ENCODE measurements at places on chromosomes 3 and 15.

- no peak for DNase-seq
Measured at GRCh38 chr3:27930052-27930602, 208.0 kb upstream of the EOMES start.

DNA sequence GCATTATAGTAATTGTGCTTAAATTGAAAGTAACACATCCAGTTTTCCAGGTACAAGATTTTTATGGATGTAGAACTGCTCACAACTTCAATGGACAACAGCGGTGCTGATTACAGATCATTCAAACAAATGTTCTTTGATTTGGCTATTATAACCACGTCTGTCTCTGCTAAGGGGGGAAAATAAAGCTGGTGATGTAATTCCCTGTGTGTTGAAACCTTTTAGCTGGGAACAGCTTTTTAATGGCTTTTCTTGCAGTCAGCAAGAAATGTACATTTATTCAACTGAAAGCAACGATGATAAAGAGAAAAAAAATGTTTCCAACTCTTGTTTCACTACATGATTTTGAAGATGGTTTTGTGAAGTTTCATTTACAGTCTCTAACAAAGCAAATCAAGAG is 431.9 kb upstream of the AGTR1 start:
- DNase-seq, result no peak

DNA sequence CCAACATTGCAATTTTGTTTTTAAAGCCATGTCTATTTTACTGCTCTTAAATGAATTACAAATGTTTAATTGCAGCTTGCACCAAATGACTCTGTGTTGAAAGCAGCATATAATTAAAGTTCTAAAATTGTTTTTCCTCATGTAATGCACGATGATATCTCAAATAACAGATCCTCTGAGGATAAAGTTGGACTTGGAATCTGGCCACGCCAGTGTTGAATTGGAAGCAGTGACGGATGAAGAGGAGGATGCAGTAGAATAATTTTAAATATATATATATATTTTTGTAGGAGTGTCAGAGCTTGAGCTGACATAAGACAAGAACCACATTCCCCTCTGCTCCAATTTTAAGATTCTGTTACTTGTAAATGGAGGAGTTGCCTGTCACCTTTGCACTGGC is 406.6 kb upstream of the DPPA4 start:
- no peak for DNase-seq

GRCh38 chr3:44055951-44056350 is 185.7 kb upstream of the TOPAZ1 start:
- no peak for DNase-seq

DNA sequence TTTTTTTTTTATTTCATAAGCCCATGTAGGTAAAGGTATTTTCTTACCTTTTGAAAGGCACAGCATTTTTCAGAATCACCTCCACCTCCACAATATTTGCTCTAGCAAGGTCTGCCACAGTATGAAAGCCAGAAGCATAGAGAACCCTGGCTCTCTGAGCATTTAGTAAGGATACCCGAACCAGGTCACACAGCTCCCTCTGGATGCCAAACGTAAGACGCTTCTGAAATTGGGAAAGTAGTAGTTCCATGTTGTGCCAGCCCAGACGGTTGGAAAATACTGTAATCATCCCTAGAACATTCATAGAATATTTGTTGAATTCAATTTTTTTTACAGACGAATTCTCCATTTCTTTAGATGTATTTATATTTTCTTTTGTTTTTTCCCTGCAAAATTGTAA is 52.4 kb downstream of the POLQ start:
- DNase-seq, result no peak

DNA sequence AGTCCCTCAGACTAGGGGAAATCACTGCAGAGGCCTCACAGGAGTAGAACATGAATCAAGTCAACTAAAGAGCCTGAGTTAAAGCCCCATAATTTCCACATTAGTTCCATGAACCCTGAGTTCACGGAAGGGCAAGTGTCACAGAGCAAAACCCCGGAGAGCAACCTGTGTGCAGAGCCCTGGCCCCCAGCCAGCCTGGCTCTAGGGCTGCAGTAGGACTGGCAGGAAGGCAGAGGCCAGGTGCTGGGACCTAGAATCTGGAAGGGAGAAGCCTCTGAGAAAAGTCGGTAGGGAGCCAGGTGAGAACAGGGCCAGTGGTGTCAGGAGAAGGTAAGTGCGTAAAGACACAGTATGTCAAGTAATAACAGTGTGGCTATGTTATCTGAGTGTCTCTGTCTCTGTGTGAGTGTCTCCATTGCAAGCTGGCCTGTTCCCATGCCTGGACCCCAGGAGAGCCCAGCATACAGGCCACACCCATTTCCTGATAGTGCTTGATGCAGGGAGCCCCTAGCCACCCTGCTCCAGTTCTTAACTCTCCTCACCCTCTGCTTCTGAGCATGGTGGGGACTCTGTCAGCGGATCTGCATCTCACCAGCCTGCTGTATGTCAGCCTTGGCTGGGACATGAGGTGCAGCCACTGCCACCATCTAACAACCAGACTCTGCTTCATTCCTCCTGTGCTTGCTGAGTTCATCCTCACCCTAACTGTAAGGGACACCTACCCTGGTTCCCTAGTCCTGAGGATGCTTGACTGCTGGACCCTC is 11.3 kb upstream of the MANF start:
- no peak for DNase-seq

DNA sequence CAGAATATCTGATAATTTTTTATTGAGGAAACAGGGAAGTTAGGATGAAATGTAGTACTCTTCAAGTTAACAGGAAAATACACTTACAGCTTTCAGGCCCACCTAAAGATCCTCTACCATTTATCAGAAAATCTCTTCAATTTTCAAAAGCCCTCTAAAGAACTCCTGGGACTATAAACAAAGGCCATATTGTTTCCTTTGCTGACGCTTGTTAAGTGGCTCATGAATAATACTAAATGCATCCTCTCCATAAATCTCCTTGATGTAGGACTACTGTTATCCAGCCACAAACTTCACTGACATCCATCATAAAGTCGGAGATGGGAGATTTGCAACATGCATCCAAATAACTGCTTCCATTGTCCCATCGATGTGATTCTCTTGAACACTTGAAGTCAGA is 326.5 kb downstream of the ZIC1 start:
- no peak for DNase-seq

DNA sequence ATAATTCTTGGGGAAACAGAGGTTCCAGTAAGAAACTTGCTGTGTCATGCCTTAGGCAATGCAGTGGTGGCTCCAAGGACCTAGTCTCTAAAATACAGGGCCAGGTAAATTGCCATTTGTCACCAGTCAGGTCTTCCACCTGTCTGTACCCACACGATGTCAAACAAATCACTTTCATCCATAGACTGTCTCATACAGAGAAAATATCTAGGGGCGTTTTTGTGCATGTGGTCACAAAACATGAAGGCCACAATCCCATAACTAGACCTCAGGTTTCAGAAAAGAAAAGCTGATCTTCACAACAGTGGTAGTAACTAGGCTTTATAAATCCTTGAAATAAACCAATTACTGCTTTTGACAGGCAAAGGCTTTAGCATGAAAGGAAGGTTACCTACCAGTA is 92.3 kb downstream of the SLC9A9 start:
- DNase-seq, result no peak

DNA sequence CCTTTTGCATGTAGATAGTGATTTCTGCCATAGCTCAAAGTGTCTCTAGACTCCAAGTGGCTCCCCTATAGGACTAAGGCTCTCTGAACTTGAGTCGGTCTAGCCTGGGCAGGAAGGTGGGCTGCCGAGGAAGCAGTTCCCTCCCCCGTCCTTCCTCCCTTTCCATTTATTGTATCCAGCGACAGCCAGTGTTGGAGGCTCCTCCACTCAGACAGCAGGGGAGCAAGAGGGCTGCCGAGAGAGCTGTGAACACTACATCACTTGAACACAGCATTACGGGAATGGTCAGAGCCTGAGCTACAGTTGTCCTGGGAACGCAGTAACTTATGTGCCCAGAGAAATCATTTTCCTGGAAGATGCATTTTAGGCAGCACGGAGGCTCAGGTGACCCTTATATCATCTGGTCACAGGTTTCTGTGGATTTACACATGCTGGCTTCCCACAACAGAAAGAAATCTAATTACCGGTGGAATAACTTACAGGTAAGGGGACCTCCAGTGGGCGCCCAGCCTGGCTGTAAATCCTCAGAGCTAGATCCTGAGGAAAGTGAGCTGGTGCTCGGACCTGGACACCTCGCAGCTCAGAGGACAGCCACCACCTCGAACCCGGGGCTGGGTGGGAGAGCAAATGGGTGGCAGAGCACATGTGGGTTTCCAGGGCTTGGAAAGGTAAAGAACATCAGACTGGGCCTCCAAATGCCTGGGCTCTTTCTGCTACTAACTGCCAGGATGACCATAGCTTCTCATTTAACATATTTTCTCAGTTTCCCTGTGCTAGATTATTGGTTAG is 197.1 kb downstream of the UACA start:
- no peak for DNase-seq

DNA sequence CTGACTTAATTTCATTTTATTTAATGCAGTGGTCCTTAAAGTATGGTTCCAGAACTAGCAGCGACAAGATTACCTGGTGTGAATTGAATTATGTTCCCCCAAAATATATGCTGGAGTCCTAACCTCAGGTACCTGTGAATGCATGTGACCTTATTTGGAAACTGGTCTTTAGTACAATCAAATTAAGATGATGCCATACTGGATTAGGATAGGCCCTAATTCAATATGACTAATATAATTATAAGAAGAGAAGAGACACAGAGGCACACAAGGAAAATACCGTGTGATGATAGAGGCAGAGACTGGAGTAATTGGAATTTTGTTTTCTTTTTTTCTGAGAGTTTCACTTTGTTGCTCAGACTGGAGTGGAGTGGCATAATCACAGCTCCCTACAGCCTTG is 12.6 kb upstream of the SPATA16 start:
- no peak for DNase-seq

- DNase-seq, result no peak
Measured at GRCh38 chr15:70492240-70493177, 270.8 kb downstream of the UACA start.

- no peak for DNase-seq
Measured at GRCh38 chr15:69757186-69757585, 304.6 kb downstream of the RPLP1 start.

- no peak for DNase-seq
Measured at GRCh38 chr15:57118013-57118799, 199.8 kb downstream of the TCF12 start.

- DNase-seq, result no peak
Measured at GRCh38 chr3:5503136-5503535, 315.6 kb downstream of the EDEM1 start.

DNA sequence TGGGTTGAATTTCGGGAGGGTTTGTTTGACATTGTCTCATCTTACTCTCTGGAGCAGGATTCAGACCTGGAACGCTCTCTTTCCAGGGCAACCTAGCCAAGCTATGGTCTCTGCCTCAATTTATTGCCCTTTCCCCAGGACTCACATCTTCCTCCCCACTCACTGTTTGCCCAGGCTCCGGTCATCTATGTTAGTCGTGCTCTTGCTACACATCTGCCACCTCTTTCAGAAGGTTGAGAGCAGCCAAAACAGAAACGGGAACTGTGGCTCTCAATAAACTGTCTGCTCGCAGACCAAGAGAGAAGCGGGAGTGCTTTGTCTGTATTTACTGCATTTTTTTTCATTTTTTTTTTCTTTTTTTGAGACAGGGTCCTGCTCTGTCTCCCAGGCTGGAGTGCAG is 81.6 kb downstream of the ST6GAL1 start:
- DNase-seq, result no peak

DNA sequence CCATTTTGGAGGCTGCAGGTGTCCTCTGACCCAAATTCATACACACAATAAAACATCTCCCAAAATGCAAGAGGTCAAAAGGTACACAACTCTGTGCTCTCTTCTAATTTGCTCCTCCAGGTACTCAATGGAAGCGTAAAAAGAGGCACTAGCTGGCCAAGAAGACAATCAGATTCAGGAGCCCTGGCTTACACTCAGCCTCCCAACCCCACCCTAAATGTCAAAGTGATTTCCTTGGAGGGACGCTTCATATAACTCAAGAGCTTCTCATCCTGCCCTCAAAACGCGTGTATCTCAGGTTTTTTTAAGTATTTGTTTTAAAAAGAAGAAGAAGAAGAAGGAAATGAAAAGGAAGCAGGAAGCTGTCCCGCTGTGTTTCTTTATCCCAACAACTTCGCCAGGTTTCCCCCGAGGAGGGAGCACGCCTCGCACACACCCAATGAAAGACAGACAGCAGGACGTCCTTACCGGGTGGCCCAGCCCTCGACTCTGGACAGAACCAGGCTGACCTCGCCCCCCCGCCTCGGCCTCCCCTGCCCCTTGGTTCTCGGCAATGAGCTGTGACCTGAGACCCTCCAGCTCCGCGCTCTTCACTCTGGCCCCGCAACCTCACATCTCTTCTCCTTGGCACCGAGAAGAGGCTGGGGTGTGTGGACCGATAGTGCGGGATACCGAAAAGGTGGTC is 620.7 kb upstream of the ZNF385D start:
- no peak for DNase-seq

DNA sequence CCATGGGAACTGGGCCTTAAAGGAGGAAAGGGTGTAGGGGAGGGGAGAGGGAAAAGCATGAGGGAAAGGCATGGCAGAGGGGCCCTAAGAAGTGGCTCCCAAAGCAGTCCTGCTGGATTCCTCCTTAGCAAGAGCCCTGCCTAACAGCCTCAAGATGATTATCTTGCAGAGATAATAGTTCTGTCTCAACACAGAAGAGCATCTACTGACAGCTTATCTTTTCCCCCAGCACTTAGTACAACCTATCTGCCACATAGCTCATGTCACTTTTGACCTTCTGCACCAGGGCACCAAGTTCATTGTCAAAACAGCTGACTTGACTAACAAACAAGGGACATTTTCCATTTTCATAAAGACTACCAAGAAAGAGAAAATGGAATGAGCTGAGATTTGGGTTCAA is 86.3 kb downstream of the ANP32A start:
- DNase-seq, result no peak

DNA sequence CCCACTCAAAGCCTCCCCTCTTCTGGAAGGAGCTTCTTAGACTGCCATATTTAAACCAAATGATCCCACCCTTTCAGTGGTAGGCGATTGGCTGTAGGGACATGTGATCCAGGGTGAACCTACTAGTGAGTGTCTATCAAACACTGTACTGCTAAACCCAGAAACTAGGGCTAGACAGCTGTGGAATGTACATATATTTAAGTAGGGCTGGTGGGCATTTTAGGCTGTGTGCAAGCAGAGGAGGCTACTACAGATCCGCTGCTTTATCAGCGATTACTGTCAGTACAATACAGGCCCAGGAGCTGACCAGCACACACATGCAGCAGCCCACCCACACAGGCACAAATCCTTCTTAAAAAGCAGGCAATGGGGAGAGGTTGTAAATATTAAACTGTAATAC is 15.4 kb upstream of the LARP6 start:
- peak; percentile 25 for DNase-seq
